H54 (cell line): ENCODE measurements at places on chromosomes 5 and 9.

- no peak for DNase-seq
These were observed 21.4 kb upstream of the LTC4S start for GRCh38 chr5:179772351-179772750.

GRCh38 chr9:120312031-120312430 is 267.9 kb downstream of the CDK5RAP2 start:
- no peak for DNase-seq

GRCh38 chr9:38682713-38683112 is 37.2 kb downstream of the FAM240B start:
- peak; percentile 42 for DNase-seq

DNA sequence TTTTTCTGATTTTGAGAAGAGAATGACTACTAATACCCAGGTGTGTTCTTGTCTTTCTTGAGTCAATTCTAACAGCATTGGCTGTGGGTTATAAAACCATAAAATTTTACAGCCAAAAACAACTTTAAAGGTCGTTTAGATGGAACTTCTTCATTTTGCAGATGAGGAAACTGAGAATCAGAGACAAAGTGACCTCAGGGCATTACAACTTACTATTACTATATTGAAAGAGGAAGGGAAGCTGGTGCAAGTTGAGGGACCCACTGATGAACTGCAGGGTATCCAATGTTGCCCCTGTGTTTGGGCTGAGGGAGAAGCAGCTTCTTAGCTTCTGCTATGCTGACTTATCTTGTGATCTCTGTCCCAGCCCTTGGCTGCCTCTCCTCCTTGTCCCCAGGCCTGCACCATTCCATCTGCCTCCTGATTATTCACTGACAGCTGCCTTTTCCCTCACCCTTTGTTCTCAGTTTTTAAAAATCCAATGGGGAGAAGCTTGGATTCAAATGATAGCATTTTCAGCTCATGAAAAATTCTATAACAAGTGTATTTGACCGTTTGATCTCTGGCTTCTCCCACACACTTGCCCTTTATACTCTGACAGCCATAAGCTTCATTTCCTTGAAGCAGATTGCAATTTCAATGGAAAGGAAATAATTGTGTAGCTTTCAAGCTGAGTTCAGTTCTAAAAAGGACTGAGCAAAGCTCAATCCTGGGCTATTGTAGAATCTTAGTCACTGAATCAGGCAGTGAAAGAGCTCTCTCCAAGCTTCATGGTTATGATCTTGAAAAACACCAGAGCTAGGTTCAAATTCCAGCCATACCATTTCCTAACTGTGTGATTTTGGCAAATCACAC is 68.5 kb downstream of the TMC1 start:
- DNase-seq: no peak

DNA sequence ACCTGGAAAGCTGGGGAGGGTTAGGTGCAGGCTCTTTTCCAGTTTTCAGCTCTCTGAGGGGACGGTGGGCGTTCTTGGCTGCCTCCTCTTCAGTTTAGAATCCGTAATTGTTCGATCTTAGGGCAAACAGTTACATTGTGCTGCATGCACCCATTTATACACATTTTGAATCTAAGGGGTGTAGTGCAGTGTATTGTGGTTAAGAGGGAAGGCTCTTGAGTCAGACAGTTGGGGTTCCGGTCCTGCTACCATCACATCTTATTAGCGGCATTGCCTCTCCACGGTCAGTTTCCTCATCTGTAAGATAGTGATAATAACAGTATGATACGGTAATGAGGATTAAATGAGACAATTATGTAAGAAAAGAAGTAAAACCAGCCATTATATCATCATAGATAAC is 625 bp downstream of the EXOSC2 start:
- no peak for DNase-seq

DNA sequence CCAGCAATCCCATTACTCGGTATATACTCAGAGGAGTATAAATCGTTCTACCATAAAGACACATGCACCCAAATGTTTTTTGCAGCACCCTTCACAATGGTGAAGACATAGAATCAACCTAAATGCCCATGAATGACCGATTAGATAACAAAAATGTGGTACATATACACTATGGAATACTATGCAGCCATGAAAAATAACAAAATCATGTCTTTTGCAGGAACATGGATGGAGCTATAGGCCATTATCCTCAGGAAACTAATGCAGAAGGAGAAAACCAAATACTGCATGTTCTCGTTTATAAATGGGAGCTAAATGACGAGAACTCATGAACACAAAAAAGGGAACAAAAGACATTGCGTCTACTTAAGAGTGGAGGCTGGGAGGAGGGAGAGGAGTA is 114.5 kb downstream of the HTR4 start:
- DNase-seq: no peak

DNA sequence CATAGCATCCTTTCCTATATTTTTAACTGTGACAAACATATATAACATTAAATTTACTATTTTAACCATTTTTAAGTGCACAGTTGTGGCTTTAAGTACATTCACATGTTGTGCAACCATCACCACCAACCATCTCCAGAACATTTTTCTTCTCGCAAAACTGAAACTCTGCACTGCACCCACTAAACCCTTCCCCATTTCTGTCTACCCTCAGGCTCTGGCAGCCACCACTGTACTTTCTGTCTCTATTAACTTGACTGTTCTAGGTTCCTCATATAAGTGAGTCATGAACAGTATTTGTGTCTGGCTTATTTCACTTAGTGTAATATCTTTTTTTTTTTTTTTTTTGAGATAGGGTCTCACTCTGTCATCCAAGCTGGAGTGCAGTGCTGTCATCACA is 25.5 kb downstream of the KCNMB1 start:
- DNase-seq: no peak

- peak; percentile 97 for DNase-seq
These were observed 48.5 kb downstream of the NEK6 start for GRCh38 chr9:124306098-124306735.

DNA sequence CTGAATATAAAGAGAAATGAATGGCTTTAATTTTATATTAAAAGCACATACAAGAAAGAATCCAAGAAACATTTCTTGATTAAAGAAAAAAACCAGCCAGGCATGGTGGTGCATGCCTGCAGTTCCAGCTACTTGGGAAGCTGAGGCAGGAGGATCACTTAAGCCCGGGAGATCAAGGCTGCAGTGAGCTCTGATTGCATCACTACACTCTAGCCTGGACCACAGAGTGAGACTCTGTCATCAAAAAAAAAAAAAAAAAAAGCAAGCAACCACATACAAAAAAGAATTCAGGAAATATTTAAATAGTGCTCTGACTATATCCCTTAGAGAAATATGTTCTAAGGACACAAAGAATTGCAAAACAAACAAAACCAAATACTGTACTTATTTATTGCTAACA is 2.5 kb upstream of the PLAC8L1 start:
- no peak for DNase-seq
